ENCODE measurements at places on chromosomes 11 and 22. TPM values are rescaled to one million over a fixed set of nuclear protein-coding genes. Genes with fewer than 3 reads are reported as not detected.

CCDC188 gene
- 1.8 TPM for total RNA-seq

OR4A16 gene
- total RNA-seq, result not detected

GRCh38 chr11:2738551-2739431, 39.0 kb upstream of the KCNQ1OT1 start:
- H3K27ac ChIP-seq, result no peak overlapping the region
- no peak overlapping the region for H3K4me3 ChIP-seq
- no peaks in the 10 kb centered on the region for H3K36me3 ChIP-seq
- H3K27me3 ChIP-seq, result no peaks in the 10 kb centered on the region
- no peak for DNase-seq
- peaks cover 7% of the 10 kb centered on the region for H3K4me1 ChIP-seq

DNA sequence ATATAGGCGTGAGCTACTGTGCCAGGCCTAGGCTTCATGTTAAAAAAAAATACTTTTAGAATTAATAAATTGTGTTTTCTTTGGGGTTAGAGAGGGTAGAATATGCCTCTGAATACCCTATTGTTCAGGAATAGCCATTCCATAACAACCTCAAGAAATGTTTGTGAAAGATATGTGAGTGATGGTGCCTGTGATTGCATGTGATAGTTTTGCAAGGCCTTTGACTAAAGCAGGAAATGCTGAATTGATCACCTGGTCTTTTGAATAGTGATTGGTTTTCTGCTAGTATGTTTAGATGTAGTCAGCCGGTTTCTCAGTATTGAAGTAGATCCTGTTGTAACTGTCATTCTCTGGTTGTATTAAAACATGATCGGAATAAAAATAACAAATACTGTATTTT, 73.4 kb downstream of the UVRAG start:
- DNase-seq, result no peak
- H3K4me3 ChIP-seq, result no peak overlapping the region
- no peaks in the 10 kb centered on the region for H3K36me3 ChIP-seq
- H3K27ac ChIP-seq, result no peak overlapping the region
- H3K27me3 ChIP-seq, result no peaks in the 10 kb centered on the region
- no peaks in the 10 kb centered on the region for H3K4me1 ChIP-seq

DNA sequence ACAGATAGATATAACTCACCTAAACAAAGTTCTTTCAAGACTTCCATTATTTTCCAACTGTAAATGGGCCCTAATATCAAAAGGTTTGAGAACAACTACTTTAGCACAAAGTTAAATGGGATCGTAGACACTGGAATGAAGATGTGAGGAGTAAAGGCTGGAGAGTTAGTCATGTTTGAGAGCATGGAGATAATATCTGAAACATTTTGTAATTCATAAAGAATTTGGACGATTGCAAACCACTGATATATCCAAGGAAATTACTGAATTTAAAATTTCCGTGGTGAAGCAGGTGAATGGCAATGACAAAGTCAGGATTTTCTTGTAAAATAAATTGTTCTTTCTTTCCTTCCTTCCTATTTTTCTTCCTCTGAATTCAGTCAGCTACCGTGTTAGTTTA, 564.9 kb downstream of the CNTN5 start:
- H3K27me3 ChIP-seq, result no peaks in the 10 kb centered on the region
- no peaks in the 10 kb centered on the region for H3K4me1 ChIP-seq
- no peak overlapping the region for H3K27ac ChIP-seq
- DNase-seq, result no peak

- no peak overlapping the region for H3K27ac ChIP-seq
- H3K4me3 ChIP-seq, result no peak overlapping the region
- no peak for DNase-seq
These were observed 145.9 kb downstream of the CTTN start for GRCh38 chr11:70544067-70544773.

DNA sequence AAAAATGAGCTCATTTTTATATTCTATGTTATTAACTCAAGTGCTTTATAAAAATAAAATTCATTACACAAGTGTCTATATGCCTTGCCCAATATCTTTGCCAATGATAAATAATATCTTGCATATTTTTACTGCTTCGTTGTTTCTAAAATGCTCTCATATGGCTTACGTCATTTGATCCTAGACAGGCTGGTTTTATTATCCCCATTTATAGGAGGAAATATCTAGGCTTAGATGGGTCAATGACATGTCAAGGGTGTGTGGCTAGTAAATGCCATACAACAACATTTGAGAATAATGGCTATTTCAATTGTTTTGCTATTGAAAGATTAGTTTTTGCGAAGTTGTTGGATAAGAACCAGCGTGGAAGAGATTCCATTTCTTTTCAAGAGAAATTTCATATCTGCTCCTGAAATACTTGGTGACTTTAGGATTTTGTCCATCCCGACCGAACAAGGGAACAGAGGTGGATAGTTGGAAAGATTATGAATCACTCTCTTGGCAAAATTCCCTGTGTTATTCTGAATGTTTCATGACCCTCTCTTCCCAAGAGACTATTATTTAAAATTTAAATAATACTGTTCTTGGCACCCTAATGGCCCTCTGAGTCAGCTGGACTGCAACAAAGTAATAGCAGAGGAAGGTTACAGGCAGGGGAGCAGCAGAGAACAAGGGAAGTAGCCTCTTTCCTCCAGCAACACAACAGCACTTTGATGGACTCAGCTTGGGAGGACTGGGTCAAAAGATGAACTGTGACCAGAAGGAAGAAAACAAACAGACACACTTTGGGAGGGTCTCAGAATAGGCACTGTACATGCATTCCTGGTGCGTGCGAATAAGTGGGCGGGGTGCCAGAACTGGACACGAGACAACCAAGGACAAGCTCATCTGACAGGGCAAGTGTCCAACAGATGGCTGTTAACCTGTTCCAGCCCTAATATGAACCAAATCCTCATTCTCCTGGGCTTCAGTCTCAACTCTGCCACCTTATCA, 94.5 kb downstream of the ME3 start:
- H3K27ac ChIP-seq, result peak overlapping the region; percentile 58
- H3K4me1 ChIP-seq, result peaks cover 19% of the 10 kb centered on the region
- H3K27me3 ChIP-seq, result no peaks in the 10 kb centered on the region
- DNase-seq, result peak; percentile 33
- no peak overlapping the region for H3K4me3 ChIP-seq

GRCh38 chr11:113859665-113860064, 15.7 kb downstream of the USP28 start:
- H3K4me3 ChIP-seq, result no peak overlapping the region
- H3K4me1 ChIP-seq, result no peaks in the 10 kb centered on the region
- H3K27ac ChIP-seq, result no peak overlapping the region
- DNase-seq, result no peak
- H3K36me3 ChIP-seq, result no peaks in the 10 kb centered on the region

- no peaks in the 10 kb centered on the region for H3K27me3 ChIP-seq
- no peak overlapping the region for H3K4me3 ChIP-seq
- DNase-seq, result no peak
- peaks cover 22% of the 10 kb centered on the region for H3K4me1 ChIP-seq
- H3K27ac ChIP-seq, result no peak overlapping the region
- peaks cover 27% of the 10 kb centered on the region for H3K36me3 ChIP-seq
These were observed 1.5 kb upstream of the ANKRD42 start for GRCh38 chr11:83191986-83192385.

DNA sequence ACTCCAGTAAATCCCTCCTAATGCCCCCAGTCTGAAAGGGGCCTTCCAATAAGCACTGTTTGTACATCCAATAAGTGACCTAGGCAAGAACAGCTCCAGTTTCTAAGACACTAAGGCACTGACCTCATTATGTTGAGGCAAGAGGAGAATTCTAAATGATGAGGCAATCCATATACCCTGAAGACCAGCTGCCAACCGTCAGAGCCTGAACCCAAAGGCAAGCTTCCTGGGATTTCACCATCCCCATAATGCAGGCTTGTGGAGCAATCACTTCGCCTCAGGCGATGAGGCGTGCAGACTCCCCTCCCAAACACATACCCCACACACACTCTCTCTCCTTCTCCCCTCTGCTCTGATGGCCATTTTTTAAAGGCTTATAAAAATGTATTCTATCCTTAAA, 49.5 kb downstream of the LGR4 start:
- no peak for DNase-seq
- no peaks in the 10 kb centered on the region for H3K27me3 ChIP-seq
- H3K27ac ChIP-seq, result no peak overlapping the region
- no peaks in the 10 kb centered on the region for H3K36me3 ChIP-seq

- no peaks in the 10 kb centered on the region for H3K4me1 ChIP-seq
- H3K27me3 ChIP-seq, result no peaks in the 10 kb centered on the region
- no peaks in the 10 kb centered on the region for H3K36me3 ChIP-seq
- no peak overlapping the region for H3K27ac ChIP-seq
- no peak overlapping the region for H3K4me3 ChIP-seq
These were observed 943.3 kb downstream of the BRD1 start for GRCh38 chr22:48884324-48884723.

APLNR gene
- not detected for total RNA-seq

- no peak overlapping the region for H3K27ac ChIP-seq
- no peak for DNase-seq
- no peaks in the 10 kb centered on the region for H3K4me1 ChIP-seq
- no peaks in the 10 kb centered on the region for H3K36me3 ChIP-seq
- no peak overlapping the region for H3K4me3 ChIP-seq
These were observed 509.6 kb upstream of the CHORDC1 start for GRCh38 chr11:90732486-90732885.

CCDC82 gene
- total RNA-seq, result 21.0 TPM

GRCh38 chr11:94731880-94732601, 36.1 kb upstream of the AMOTL1 start:
- no peak for DNase-seq
- H3K27ac ChIP-seq, result peak overlapping the region; percentile 72
- no peaks in the 10 kb centered on the region for H3K36me3 ChIP-seq
- H3K27me3 ChIP-seq, result no peaks in the 10 kb centered on the region

PTPRCAP gene
- 19.4 TPM for total RNA-seq

GRCh38 chr11:57310630-57311086, 14.1 kb downstream of the TNKS1BP1 start:
- H3K36me3 ChIP-seq, result peaks cover 53% of the 10 kb centered on the region
- peak overlapping the region; percentile 81 for H3K27ac ChIP-seq
- DNase-seq, result no peak
- peak overlapping the region; percentile 62 for H3K4me3 ChIP-seq
- H3K4me1 ChIP-seq, result peaks cover 61% of the 10 kb centered on the region

PGA5 gene
- not detected for total RNA-seq

- no peaks in the 10 kb centered on the region for H3K36me3 ChIP-seq
- peaks cover 84% of the 10 kb centered on the region for H3K4me1 ChIP-seq
- H3K27ac ChIP-seq, result no peak overlapping the region
- no peaks in the 10 kb centered on the region for H3K27me3 ChIP-seq
- DNase-seq, result no peak
These were observed 31.5 kb downstream of the CD44 start for GRCh38 chr11:35170503-35170902.

GRCh38 chr11:76601272-76601671, 69.3 kb downstream of the LRRC32 start:
- DNase-seq, result no peak
- H3K27ac ChIP-seq, result no peak overlapping the region
- H3K4me3 ChIP-seq, result no peak overlapping the region
- no peaks in the 10 kb centered on the region for H3K36me3 ChIP-seq

LRRN4CL gene
- total RNA-seq, result 2.1 TPM

GRCh38 chr11:28910926-28911325, 802.7 kb downstream of the METTL15 start:
- no peak overlapping the region for H3K4me3 ChIP-seq
- H3K36me3 ChIP-seq, result no peaks in the 10 kb centered on the region
- no peaks in the 10 kb centered on the region for H3K4me1 ChIP-seq
- H3K27me3 ChIP-seq, result no peaks in the 10 kb centered on the region
- H3K27ac ChIP-seq, result no peak overlapping the region

GRCh38 chr22:37014835-37015586, 4.2 kb downstream of the TST start:
- no peaks in the 10 kb centered on the region for H3K27me3 ChIP-seq
- peaks cover 3% of the 10 kb centered on the region for H3K36me3 ChIP-seq
- H3K4me1 ChIP-seq, result peaks cover 42% of the 10 kb centered on the region
- no peak overlapping the region for H3K4me3 ChIP-seq
- no peak for DNase-seq

SLC22A6 gene
- total RNA-seq, result not detected

GRCh38 chr11:21567645-21568290, 625.1 kb upstream of the ANO5 start:
- H3K27ac ChIP-seq, result no peak overlapping the region
- no peaks in the 10 kb centered on the region for H3K27me3 ChIP-seq
- H3K4me1 ChIP-seq, result no peaks in the 10 kb centered on the region
- H3K4me3 ChIP-seq, result no peak overlapping the region

- H3K36me3 ChIP-seq, result peaks cover 11% of the 10 kb centered on the region
- no peak overlapping the region for H3K27ac ChIP-seq
- DNase-seq, result no peak
- H3K4me1 ChIP-seq, result peaks cover under 1% of the 10 kb centered on the region
- no peak overlapping the region for H3K4me3 ChIP-seq
These were observed 6.1 kb downstream of the DHCR7 start for GRCh38 chr11:71442123-71442522.

DNA sequence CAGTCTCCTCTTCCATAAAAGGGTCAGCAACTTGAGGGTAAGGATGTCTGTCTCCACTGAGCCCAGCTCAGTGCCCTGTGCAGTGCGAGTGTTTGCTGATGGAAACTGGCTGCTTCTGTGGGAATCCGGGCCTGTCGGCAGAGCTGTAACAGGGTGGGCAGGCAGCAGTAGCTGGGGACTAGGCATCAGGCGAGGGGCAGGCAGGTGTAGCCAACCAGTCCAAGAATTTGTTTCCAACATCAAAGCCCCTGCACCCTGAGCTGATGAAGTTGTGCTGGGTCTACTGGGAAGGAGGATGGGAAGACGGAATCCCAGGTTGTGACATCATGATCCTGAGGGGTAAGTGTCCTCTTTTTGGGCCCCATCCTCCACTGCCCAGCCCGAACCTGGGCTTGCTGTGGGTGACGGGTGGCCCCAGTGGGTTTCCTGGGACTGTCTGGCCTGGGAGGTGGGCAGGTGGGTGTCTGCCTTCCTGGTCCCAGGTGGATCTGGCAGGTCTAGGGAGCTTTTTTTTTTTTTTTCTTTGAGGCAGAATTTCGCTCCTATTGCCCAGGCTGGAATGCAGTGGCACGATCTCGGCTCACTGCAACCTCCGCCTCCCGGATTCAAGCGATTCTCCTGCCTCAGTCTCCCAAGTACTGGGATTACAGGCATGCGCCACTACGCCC, 11.0 kb downstream of the SLC29A2 start:
- no peaks in the 10 kb centered on the region for H3K36me3 ChIP-seq
- no peak overlapping the region for H3K27ac ChIP-seq
- H3K4me3 ChIP-seq, result no peak overlapping the region
- peaks cover 15% of the 10 kb centered on the region for H3K4me1 ChIP-seq
- DNase-seq, result no peak

- H3K4me3 ChIP-seq, result no peak overlapping the region
- H3K27ac ChIP-seq, result no peak overlapping the region
- H3K27me3 ChIP-seq, result no peaks in the 10 kb centered on the region
- H3K36me3 ChIP-seq, result no peaks in the 10 kb centered on the region
These were observed 73.8 kb upstream of the RTL6 start for GRCh38 chr22:44571566-44572413.

DNA sequence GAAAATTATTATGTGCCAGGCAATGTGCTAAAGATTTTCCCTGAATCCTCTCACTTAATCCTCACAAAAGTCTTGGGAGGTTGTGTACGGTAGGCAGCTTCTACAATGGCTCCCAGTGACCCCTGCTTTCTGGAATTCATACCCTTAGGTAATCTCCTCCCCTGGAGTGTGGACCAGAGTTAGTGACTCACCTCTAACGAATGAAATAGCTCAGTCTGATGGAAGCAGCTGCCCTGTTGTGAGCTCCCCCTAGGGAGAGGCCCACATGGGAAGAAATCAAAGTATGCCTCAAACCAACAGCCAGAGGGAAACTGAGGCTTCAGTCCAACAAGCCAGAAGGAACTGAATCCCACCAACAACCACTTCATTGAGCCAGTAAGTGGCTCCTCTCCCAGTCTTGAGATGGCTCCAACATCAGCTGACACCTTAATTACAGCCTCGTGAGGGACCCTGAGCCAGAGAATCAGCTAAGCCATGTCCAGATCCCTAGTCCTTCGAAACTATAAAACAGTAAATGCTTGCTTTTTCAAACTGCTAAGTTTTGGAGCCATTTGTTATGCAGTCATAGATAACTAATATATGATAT, 98.9 kb upstream of the ISX start:
- H3K4me3 ChIP-seq, result no peak overlapping the region
- H3K36me3 ChIP-seq, result no peaks in the 10 kb centered on the region
- no peaks in the 10 kb centered on the region for H3K4me1 ChIP-seq
- H3K27me3 ChIP-seq, result no peaks in the 10 kb centered on the region
